Activated CD4-positive, alpha-beta memory T cell treated with anti-CD3 and anti-CD28 coated beads for 36 hours (primary cell): ENCODE measurements at places on chromosomes 7 and 10. TPM values are rescaled to one million over a fixed set of nuclear protein-coding genes. Genes with fewer than 3 reads are reported as not detected.

PAXIP1 gene
- 22.2 TPM for total RNA-seq

RSPH10B gene
- not detected for total RNA-seq

PODXL gene
- 1.3 TPM for total RNA-seq

- peak overlapping the region; percentile 64 for H3K4me3 ChIP-seq
- H3K27ac ChIP-seq = no peak overlapping the region
- peaks cover 4% of the 10 kb centered on the region for H3K27me3 ChIP-seq
- H3K36me3 ChIP-seq = no peaks in the 10 kb centered on the region
Measured at GRCh38 chr7:44145479-44145968, 4.4 kb upstream of the MYL7 start.

DNA sequence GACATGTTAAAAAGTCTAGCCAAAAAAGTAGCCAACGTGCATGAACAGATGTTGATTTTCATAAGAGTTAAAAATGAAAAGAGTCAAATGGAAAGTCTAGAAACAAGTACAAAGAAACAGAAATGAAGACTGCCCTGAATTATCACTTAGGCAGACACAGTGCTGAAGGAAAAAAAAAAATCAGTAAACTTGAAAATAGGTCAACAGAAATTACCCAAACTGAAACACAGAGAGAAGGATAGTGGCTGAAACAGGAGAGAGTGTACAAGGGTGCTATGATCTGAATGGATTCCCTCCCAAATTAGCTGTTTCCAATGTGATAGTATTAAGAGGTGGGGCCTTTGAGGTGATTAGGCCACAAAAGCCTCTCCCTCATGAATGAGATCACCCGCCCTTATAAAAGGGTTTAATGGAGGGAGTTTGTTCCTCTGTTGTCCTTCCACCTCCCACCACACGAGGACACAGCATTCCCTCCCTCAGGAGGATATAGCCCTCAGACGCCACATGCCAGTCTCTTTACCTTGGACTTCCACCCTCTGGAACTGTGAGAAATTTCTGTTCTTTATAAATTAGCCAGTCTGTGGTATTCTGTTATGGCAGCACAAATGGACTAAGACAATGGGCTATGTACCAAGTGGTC is 249.7 kb downstream of the AHR start:
- H3K4me3 ChIP-seq = no peak overlapping the region
- no peaks in the 10 kb centered on the region for H3K36me3 ChIP-seq
- H3K27me3 ChIP-seq = no peaks in the 10 kb centered on the region
- DNase-seq = no peak
- H3K4me1 ChIP-seq = peaks cover 6% of the 10 kb centered on the region

DNA sequence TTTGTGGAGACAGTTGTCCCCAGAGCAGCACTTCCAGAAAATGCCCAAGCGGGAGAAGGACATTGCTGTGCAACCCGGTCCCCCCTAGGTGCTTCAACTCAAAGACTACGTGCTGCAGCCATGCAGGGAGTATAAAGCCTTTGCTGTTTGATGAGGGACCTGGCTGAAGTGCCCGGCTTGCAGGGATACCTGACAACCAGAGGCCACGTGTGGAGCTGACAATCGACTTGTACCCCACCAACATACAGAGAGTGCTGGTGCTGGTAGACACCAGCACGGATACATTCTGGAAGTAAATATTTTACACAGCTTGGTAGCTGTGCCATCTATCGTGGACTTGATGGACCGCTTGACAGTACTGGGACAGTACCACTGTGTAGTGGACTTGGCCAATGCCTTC is 240.6 kb downstream of the CACNA2D1 start:
- DNase-seq = no peak
- H3K4me3 ChIP-seq = no peak overlapping the region
- H3K27ac ChIP-seq = no peak overlapping the region

- no peak overlapping the region for H3K27ac ChIP-seq
- no peak overlapping the region for H3K4me3 ChIP-seq
- peaks cover 6% of the 10 kb centered on the region for H3K4me1 ChIP-seq
- no peak for DNase-seq
Measured at GRCh38 chr10:22170582-22170981, 47.2 kb downstream of the EBLN1 start.

GRCh38 chr7:149872419-149873073 is 1.2 kb upstream of the ATP6V0E2 start:
- peaks cover 14% of the 10 kb centered on the region for H3K36me3 ChIP-seq
- DNase-seq = peak; percentile 60
- peak overlapping the region; percentile 86 for H3K27ac ChIP-seq
- H3K4me3 ChIP-seq = peak overlapping the region; percentile 86

DNA sequence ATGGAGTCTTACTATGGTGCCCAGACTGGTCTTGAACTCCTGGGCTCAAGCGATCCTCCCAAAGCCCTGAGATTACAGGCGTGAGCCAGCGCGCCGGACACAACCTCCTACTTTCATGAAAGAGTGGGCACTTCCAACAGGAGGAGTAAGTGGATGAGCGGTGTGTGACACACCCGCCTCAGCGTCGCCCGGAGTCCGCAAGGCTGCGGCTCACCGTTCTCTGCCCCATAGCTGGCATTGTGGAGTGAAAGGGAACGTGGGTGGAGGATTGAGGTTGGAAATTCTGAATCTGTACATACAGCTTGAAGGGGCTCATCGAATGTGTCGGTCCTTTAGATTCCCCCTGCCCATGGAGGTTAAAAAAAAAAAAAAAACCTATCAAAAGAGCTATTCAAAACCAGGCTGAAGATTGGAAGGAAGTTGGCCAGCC is 524 bp upstream of the PRXL2A start:
- H3K27ac ChIP-seq = peak overlapping the region; percentile 57
- no peaks in the 10 kb centered on the region for H3K36me3 ChIP-seq
- peak overlapping the region; percentile 80 for H3K4me3 ChIP-seq
- DNase-seq = peak; percentile 73

DNA sequence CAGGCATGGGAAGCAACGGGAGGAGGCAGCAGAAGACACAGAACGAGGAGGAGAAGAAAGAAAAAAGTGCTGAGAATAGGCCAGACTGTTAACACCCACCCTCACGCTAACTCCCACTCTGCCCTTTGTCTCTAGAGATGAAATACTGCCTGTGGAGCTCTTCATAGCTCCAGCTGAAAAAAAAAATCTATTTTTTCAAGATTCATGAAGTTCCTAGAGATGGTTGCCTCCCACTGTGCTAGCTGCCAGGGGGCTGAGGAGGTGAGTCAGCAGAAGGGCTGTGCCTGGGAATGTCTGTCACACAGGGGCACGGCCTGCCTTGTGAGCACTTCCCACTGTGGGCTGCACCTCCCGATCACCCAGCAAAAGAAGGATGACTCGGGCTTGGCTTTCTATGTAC is 144.5 kb downstream of the RNF216 start:
- no peak overlapping the region for H3K4me3 ChIP-seq
- peaks cover 15% of the 10 kb centered on the region for H3K4me1 ChIP-seq
- H3K36me3 ChIP-seq = peaks cover 30% of the 10 kb centered on the region
- H3K27me3 ChIP-seq = no peaks in the 10 kb centered on the region
- H3K27ac ChIP-seq = no peak overlapping the region
- DNase-seq = no peak

DNA sequence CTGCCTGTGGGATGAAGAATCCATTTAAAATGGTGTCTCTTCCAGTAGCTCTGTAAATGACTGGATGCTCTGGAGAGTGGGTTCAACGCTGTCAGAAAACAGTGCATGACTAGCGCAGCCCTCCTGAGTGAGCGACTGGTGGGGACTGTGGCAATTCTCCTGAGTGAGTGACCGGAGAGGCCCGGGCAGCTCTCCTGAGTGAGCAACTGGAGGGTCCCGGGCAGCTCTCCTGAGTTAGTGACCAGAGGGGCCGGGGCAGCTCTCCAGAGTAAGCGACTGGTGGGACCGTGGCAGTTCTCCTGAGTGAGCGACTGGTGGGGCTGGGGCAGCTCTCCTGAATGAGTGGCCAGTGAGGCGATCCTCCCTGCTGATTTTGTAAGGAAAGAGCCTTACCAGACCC is 85.5 kb downstream of the WDR37 start:
- no peak overlapping the region for H3K27ac ChIP-seq
- H3K27me3 ChIP-seq = peaks cover 8% of the 10 kb centered on the region
- DNase-seq = no peak
- peaks cover 6% of the 10 kb centered on the region for H3K36me3 ChIP-seq
- no peak overlapping the region for H3K4me3 ChIP-seq

DNA sequence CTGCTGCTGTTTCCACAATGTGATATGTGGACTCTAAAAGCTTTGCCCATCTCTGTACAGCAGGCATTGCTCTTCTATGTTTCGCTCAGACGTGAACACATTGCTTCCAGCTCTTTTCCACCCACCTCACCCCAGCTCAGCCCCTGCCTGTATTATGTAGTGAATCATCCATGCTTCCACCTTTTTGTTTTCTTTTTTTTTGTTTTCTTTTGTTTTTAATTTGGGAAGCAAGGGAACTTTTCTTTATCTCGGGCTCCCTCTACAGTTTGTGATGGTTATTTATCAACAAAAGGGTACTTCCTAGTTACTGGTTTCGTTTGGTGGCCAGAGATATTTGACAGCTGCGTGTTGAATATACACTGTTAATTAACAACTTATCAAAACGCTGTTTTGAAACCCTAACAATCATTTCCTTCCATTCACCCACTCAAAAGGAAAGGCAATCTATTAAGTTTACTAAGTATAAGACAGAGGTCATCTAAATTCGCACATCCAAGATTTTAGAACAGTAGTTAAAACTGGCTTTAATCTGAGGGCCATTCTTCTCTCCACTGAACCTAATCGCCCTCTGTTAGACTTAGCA is 127.9 kb upstream of the STK17A start:
- no peak overlapping the region for H3K27ac ChIP-seq
- peaks cover 1% of the 10 kb centered on the region for H3K27me3 ChIP-seq
- H3K4me1 ChIP-seq = no peaks in the 10 kb centered on the region
- H3K4me3 ChIP-seq = no peak overlapping the region
- DNase-seq = no peak

GRCh38 chr7:66150471-66150870 is 35.8 kb downstream of the CRCP start:
- H3K36me3 ChIP-seq = peaks cover 61% of the 10 kb centered on the region
- H3K4me1 ChIP-seq = peaks cover 24% of the 10 kb centered on the region
- no peak for DNase-seq
- no peaks in the 10 kb centered on the region for H3K27me3 ChIP-seq
- H3K27ac ChIP-seq = no peak overlapping the region

DNA sequence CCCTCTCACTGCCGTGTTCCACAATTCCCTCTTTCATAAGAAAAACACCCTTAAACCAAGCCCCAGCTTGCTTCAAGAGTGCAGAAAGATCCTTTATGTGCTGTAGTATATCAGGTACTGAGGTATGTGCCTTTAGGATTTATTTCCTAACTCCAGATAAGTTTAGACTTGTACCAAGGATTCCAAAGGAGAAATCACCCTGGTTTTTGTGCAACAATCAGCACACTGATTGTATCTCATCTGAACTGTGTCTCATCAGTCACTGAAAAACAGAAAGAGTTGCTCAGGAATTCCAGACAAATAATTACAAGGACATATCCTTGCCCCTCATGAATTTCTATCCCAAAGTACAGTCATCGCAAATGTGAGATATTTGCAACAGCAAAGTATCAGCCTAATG is 77.2 kb upstream of the PTPRZ1 start:
- H3K4me3 ChIP-seq = no peak overlapping the region
- no peaks in the 10 kb centered on the region for H3K36me3 ChIP-seq
- no peaks in the 10 kb centered on the region for H3K27me3 ChIP-seq
- H3K4me1 ChIP-seq = no peaks in the 10 kb centered on the region

DNA sequence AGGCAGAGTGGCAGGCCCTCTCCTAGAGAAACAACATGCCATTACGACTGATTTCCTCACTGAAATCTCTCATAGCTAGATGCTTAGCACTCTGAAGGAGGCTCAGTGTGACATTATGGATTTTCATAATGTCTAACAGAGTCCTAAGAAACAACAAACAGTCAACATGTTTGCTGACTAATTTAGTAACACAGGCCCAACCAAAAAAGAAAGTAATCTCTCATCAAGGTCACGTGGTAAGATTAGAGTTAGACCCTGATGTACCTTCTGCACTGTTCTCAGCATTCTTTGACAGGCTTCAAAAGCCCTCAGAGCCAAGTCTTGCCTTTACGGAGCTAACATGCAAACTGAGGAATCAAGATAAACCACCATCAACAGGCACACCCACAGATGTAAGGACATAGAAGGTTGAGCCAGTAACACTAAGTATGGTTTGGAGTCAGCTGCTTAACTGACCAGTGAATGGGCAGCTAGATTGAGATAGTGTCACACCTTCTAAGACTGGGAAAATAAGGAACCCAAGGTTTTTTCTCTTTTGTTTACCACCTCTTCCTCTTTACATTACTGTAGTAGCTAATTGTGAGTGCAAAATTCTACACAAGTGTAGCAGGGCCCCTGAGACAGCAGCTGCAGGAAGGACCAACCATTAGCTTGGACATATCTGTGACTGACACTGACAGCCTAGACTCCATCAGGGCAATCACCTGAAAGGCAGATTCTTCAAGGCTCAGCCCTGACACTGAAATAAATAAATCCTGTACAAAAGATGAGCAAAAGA is 15.3 kb upstream of the KCNIP2 start:
- peaks cover 21% of the 10 kb centered on the region for H3K36me3 ChIP-seq
- DNase-seq = no peak
- no peak overlapping the region for H3K4me3 ChIP-seq
- H3K4me1 ChIP-seq = peaks cover 8% of the 10 kb centered on the region
